ENCODE measurements at places on chromosomes 7 and 10.

GRCh38 chr10:132346806-132347205, 14.8 kb downstream of the LRRC27 start:
- DNase-seq: peak; percentile 29

GRCh38 chr10:75014516-75015230, 96.8 kb upstream of the SAMD8 start:
- DNase-seq: no peak

GRCh38 chr10:125424191-125424847, 258.6 kb downstream of the TEX36 start:
- DNase-seq: no peak

DNA sequence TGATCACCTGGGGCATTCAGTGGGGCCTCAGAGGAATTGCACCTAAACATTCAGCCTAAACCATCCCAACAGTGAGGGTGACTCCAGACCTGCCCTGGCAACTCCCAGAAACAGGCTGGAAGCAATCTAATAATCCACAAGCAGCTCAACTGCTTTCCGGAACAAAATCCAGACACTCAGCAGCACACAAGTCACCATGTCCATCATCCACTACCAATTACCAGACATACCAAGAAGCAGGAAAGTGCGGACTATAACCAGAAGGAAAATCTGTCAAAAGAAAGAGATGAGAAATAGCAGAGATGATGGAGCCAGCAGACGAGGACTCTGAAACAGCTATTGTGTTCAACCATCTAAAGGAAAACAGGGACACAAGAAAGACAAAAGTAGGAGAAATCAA, 342.6 kb upstream of the ZMIZ1 start:
- DNase-seq: no peak

GRCh38 chr7:77337456-77337990, 78.6 kb downstream of the GSAP start:
- no peak for DNase-seq

- no peak for DNase-seq
Observed at GRCh38 chr7:85237721-85238120, 50.9 kb upstream of the SEMA3D start.

DNA sequence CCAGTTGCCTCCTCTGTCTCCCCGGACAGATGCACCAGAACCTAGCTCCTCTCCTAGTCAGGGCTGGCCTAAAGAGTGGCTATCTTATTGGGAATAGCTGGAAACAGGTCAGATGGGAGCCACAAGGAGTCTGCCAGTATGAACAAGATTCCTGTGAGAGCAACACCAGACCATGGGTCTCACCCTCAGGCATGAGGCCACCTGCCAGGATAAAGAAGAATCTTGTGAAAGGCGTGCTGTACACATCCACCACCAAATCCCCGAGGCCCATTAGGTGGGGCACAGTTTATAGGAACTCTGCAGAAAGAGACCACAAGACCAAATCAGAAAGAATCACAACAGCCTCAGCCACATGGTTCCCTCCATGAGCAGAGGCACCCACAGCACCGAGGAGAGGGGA, 325.9 kb downstream of the TNS3 start:
- DNase-seq: no peak

DNA sequence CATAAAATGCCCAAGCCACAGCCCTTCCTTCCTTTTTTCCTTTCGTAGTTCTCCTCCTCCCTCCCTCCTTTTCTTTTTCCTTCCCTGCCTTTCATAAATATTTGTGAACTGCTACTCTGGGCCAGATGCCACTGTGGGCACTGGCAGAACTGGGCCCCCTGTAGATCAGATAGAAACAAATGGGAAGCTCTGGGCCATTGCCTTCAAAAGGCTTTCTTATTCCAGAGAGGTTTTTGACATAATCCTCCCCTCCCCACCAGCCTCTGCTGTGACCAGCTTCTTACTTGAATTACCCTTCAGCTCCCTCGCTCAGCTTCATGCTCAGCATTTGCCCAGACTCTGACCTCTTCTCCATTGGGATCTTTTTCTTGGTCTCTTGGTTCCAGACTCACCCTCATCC, 886.8 kb downstream of the LRMDA start:
- no peak for DNase-seq

- no peak for DNase-seq
Observed at GRCh38 chr7:151930026-151930653, 26.1 kb upstream of the GALNTL5 start.

DNA sequence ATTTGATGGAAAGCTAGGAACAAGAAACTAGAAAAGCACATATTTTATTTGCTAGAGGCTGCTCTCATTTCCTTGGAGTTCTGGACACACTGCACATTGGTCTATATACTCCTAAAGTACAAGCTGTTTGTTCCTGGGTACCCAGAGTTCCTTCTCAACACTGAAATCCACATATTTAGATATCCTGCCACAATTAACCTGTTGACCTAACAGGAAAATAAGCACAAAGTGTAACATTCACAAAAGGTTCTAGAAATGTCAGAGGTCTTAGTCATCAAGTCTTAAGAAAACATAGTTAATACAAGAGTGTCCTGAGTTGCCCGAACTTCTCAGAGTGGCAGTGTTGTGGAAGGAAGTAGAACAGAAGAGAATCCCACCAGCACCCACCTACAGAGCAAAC, 115.6 kb downstream of the ELMO1 start:
- DNase-seq: no peak

DNA sequence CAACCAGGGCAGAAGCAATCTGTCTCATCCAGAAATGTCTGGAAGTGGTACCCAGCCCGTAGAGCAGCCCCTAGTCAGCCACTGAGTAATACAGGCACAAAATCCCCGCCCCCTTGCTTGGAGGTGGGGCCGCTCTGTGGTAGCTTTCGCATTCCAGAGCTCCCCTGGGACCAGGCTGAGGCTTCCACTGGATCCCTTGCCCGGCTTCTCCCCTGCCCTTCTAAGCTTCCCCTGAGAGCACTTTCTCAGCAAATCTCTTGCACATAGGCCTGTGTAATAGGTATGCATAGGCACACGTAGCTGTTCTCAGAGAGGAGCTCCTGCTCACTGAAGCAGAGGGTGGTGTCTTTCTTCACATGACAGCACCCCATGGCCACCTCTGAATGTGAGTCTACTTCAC, 144.2 kb downstream of the BMS1 start:
- no peak for DNase-seq

DNA sequence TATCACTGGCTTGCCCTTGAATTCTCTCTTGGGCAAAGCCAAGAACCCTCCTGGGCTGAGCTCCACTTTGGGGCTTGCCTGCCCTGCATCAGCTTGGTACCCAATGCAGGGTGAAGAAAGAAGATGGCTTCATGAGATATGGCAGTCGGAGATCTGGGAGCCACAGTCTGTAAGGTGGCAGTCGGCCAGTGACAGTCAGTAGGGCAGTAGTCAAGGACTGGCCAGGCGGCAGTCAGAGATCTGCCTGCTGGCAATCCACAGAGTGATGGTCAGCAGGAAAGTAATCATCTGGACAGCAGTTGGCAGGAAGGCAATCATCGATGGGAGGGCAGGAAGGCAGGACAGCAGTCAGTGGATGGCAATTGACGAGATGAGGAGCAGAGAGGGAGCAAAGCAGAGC, 32.6 kb upstream of the CNNM1 start:
- DNase-seq: no peak

DNA sequence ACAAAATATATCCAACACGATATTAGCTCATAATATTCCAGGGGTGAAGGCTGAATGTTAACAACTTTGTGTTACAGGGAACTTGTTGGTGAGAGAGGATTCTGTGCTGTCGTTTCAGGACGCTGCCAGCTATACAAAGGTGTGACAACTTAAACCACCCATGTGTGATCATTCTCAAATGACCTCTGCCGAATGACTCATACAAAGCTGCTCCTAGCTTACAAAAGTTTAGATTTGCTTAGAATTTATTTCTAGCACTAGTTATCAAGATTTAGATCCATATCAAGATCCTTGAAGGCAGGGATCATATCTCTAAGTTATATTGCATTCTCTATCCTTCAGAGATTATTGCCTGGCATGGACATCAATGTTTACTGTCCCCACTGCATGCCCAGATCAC, 65.3 kb downstream of the COBL start:
- no peak for DNase-seq

GRCh38 chr7:4702961-4703512, 20.9 kb downstream of the FOXK1 start:
- no peak for DNase-seq

DNA sequence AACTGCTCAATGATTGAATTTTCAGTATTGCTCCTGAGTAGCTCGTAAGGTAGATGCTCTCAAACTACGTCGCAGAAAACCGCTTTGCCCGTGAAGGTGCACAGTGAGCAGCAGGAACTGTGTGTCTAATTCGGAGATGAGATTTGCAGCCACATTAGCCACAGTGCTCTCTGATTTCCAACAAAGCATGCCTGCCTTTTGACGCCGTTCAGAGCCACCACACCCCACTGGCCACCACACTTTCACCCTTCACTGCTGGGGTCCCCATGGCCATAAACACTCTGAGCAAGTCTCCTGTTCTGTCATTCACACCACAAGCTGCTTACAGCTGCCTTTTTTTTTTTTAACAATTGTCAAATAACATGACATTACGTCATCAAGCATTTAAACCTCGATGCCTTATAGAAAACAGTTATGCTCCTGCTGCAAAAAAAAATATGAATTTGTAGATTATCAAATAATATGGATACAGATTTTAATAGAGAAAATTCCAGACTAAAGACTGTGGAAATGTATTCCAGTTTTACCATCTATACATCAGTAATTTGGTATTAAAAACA, 578.8 kb upstream of the PFKP start:
- no peak for DNase-seq

DNA sequence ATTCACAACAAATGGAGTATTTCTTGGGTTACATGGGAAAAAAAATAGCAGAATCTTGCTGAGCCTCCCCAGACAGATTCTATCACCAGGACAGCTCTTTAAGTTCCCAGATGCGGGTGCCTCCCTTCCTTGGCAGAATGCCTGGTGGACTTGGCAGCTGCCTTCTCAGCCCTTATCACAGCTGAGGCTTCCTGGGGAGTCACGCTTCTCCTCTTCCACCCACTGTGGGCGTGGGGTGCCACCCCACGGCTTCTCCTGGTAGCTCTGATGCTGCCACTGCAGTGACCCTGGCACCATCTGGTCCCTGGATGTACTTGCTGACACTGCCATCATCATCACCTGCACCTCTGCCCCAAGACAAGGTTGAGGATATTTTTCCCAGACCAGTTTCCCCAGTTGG, 16.2 kb upstream of the NME8 start:
- DNase-seq: peak; percentile 82

GRCh38 chr10:19931894-19932590, 115.8 kb downstream of the PLXDC2 start:
- no peak for DNase-seq

DNA sequence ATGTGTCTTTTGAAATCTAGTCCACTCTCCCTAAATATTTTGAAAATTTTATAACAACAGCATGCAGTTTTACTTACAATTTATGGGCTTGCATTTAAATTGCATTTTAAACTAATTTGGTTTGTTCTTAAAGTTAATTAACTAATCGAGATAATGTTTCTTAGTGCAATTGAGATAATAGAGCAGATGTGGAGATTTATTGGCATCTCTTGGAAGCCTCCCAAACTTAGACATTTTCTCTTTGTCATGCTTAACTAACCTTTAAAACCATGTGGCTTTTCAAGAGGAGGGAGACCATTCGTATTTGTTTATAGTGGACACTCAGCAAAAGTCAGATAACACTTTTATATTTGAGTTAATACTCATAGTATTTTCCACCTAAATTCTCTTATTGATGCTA, 887.0 kb upstream of the CELF2 start:
- no peak for DNase-seq

- no peak for DNase-seq
Observed at GRCh38 chr7:111282626-111283025, 191.7 kb downstream of the LRRN3 start.

DNA sequence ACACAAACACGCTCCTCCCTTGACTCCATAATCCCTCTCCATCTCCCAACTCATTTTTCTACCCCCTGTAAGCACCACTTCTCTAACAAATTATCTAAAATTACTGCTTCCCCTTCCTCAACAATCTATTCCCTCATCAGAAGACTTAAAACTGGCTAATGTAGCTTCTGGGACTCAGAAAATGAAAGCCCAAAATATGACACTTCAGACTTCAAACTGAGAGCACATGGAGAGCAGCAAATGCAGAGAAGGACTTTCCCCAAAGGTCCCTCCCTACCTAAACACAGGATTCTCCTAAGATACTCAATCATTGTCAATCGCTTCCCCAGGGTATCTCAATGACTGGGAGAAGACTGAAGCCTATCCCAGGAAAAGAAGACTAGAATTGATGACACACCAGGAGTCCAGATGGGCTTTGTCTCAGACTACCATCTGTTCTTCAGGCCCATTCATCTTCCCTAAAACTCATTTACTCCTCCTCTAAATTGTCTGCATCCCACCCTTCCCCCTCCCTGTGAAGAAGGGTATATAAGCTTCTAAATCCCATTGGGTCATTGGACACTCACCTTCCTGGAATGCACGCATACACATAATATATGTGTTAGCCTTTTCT, 39.2 kb downstream of the ST8SIA6 start:
- no peak for DNase-seq

GRCh38 chr10:119305860-119306513, 98.6 kb downstream of the GRK5 start:
- peak; percentile 95 for DNase-seq

DNA sequence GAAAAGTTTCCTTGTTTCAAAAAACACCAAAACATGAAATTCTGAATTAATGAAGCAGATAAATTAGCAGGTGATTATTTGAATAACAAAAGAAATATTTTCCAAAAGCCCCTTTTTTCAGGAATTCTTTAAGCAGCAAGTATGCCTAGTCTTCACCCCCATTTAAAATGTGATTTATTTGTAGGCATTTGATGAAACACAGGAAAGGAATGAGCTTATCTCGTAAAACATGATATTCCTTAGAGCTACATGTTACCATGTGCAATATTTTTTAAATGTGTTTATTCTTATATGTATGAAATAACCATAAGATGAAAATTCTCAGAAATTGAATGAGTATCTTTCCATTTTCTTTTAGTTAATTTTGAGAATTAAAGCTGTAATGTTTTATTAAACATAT, 106.1 kb downstream of the CHN2 start:
- DNase-seq: no peak

GRCh38 chr10:84329196-84329611, 815 bp downstream of the CCSER2 start:
- DNase-seq: no peak

DNA sequence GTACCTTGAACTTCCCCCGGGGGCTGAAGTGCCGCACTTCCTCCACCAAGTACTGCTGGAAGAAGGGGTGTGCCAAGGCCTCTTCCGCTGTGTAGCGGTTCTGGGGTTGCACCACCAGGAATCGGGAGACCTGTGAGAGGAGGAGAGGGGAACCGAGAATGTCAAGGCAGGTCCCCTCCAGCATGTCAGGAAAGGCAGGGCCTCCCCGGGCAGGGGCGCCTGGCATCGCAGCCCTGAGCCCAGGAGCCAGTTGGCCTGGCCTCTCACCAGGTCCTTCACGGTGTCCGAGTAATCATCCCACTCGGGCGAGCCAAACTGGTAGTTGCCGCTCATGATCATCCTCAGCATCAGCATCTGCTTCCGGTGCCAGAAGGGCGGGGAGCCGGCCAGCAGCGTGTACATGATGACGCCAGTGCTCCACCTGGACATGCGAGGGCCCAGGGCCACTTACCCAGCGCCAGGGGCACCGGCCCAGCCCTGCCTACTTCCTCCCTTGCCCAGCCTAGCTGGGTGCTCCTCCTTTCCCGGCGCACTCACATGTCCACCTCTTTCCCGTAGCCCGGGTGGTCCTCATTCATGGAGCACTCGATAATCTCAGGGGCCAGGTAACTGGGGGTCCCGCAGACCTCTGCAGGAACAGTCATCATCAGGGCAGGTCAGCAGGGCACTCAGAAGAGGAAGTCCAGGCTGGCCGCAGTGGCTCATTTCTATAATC, 11.0 kb downstream of the PHKG1 start:
- DNase-seq: peak; percentile 64

Data from sigmoid colon (tissue), 7 donors.